Astrocyte of the cerebellum (primary cell): ENCODE measurements at places on chromosomes 2 and 18.

- DNase-seq = peak; percentile 36
Observed at GRCh38 chr2:217360781-217361482, 501.1 kb upstream of the TNP1 start.

GRCh38 chr2:174805803-174806202 lies 41.5 kb upstream of the CHRNA1 start:
- no peak for DNase-seq

- DNase-seq = no peak
Observed at GRCh38 chr18:73679941-73680712, 467.5 kb downstream of the FBXO15 start.

DNA sequence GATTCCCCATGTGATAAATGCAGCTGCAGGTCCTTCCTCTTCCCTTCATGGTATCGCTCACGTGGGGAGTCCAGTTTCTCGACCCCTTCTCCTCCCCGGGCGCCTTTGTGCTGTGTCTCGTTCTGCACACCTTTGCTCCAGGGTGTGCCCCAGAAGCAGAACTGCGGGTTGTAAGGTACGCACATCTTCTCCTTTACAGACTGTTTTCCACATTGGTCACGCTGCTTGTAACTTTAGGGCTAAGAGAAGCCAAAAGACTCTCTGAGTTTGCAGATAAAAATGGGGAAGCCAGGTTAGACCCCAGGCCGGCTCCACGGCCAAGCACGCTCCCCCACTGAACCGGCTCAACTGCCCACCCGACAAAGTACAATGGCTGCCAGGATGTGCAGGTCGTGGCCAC lies 45.9 kb upstream of the TFCP2L1 start:
- DNase-seq = no peak

- DNase-seq = no peak
Observed at GRCh38 chr2:132795220-132795619, 125.2 kb upstream of the LYPD1 start.

DNA sequence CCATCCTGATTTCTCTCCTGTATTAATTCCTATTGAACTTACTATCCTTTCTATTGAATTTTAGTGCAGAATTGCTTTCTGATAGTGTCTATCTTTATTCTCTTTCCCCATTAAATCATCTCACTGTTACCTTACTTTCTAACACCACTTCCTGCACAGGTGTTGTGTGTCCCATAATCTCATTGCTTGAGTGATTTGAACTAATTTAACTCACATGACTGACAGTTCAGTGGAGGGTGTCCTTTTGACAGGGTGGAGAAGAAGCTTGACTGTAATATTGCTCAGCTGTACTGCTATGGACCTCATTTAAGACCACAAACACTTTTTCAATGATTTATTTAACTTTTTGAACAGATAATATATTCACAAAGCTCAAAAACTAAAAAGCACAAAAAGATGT lies 211.8 kb downstream of the NRXN1 start:
- no peak for DNase-seq

GRCh38 chr2:216328347-216328746 lies 43.9 kb downstream of the MARCHF4 start:
- DNase-seq = no peak

GRCh38 chr2:190551928-190552327 lies 17.4 kb upstream of the NEMP2 start:
- DNase-seq = no peak

DNA sequence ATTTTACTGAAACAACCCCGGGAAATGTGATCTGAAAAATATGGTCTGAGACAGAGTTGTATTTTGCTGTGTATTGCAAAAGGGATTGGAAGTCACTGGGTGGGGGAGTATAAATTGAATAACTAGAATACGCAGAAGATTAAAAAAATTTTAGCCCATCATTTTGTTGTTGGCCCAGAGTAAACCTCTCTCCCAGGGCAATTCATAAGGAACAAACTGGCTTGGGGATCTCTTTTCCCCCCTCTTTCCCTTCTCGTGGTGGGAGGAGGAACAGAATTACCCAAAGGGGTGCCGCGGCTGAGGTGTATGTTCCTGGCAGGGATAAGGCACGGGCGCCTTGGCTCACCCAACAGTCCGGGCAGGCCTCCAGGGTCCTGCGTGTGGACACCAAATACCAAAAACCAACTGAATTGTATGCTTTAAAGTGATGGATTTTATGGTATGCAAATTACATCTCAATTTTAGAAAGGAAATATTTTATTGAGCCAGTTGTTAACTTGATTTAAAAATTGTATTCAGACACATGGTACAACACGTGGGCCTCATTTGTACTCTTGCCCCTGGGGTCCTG lies 121.2 kb upstream of the SPRED2 start:
- DNase-seq = no peak
